ENCODE measurements at places on chromosomes 4 and X. TPM values are rescaled to one million over a fixed set of nuclear protein-coding genes. Genes with fewer than 3 reads are reported as not detected.

FAM50A gene
- 54.1 TPM for total RNA-seq

DNA sequence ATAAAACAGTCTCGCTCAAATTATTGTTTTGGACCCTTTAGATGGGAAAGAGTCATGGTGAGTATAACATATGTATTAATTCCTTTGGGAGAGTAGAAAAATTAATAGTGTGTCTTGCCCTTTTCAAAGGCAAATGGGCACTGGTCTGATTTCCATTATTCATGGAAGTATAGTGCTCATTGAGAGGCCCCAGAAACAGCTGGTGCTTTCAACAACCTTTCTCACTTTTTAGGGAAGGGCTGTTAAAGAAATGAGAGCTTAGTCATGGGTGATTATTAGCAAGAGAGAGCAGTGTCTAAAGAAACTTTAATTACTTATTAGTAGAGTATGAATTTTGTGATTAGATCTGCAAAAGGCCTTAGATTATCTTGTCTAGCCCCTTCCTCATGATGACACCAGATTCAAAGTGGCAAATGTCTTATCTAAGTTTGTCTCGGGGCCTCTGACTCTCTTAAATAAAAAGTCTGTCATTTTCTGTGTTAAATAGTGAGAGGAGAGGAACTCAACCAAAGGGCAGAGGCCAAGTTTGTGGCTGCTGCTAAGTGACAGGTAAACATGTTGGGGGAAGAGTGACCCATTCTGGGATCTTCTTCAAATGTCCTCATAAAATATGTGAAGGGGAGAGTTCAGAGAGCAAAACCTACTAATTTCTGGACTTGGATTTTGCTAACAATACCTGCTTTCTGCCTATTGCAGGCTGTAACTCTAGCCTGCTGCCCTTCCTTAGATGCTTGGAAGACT is 110.6 kb downstream of the REPS2 start:
- no peak for DNase-seq

GRCh38 chr4:14083150-14083549 is 455.6 kb upstream of the BOD1L1 start:
- no peak for DNase-seq

DNA sequence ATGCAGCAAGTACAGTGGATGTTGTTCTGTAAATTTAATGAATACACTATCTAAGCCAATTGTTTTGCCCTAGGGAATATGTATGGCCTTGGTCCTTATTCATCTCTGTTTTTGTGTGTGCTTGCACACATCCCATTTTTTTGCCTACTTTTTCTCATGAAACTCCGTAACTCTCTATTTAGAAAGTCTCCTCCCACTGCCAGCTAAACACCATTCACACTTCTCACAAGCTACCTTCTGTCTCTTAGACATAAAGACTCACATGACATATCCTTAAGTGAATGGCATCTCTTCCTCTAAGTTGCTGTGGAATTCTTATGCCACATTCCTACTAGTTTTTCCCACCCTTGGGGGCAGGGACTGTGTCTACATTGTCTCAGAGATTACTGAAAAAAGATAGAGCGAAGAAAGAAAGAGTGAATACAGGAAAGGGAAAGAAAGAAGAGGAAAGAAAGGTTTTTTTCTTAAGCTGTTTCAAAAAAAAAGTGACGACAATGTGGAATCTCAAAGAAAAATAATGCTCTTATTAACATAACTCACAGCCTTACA is 117.5 kb downstream of the ATG4A start:
- no peak for DNase-seq

Data from mesothelial cell of epicardium (in vitro differentiated cells).